Activated CD4-positive, alpha-beta T cell treated with anti-CD3 and anti-CD28 coated beads, Interleukin-10, Interleukin-2, amounts not matched to agents 100 ng/mL and 50 ng/mL, durations not matched to agents 16 hours and 8 hours (primary cell): ENCODE measurements at places on chromosomes 1 and 21.

GRCh38 chr1:242425232-242425631, 99.3 kb downstream of the PLD5 start:
- DNase-seq: peak; percentile 30

DNA sequence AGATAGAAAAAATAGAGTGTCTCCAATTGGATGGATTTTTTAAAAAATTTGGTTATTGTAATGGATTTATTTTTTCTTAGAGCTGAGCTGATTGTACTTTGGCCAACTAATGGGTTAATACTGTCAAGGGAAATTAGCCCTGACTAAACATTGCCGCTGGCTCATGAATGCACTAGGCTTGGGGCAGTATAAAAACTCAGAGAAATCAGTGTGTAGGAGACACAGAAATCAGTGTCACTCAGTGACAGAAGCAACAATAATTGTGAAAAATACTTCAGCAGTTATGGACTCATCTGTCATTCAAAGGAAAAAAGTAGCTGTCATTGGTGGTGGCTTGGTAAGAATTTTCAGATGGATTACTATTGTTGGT, at the start of gene KMO:
KMO (plus strand) TSS at position 217 of the 370 bp plus-strand sequence; CDS start at position 284, 67 bp downstream.
- DNase-seq: peak; percentile 11

DNA sequence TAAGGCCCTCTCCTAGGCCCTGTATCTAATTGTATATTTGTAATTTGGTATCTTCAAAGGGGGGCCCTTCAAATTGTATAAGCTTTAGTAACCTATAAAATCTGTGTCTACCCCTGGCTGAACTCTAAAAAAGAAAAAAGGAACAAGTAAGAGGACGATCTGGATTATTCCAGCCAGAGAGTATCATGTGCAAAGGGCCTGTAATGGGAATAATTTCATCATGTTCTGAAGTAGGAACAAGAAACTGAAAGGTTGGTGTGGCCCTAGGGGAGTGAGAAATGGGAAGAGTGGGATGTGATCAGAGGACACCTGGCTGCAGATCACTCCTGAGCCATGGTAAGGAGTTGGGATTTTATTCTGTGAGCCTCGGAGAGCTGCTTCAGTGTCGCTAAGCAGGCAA, 14.7 kb downstream of the PTAFR start:
- no peak for DNase-seq

DNA sequence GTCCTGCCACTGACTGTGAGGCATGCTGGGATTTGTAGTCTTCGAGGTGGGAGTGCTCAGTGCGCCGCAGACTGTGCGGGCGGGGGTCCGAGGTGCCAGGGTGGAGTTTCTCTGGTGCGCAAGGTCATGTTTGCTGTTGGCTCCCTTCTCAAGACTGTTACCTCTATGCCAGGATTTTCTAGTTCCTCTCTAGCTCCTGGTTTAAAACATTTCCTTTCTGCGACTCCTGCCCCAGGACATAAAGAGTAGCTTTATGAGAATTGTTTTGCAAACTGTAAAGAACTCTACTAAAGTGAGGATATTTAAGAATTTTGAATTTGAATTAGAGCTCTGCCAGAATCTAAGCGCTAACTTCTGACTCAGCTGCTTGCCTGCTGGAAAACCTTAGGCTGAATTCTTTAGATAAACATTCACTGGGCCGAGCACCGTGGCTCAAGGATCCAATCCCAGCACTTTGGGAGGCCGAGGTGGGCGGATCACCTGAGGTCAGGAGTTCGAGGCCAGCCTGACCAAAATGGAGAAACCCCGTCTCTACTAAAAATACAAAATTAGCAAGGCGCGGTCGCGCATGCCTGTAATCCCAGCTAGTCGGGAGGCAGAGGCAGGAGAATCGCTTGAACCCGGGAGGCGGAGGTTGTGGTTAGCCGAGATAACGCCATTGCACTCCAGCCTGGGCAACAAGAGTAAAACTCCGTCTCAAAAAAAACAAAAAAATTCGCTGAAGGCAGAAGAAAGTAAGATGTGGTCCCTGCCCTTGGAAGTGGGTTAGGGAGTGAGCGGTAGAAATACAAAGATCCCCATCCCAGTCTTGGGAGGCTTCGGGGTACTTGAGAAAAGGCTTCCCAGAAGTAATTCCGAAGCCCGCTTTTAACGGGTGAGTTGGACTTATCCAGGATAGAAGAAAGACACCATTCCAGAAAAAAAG, 992 bp upstream of the USP48 start:
- no peak for DNase-seq

DNA sequence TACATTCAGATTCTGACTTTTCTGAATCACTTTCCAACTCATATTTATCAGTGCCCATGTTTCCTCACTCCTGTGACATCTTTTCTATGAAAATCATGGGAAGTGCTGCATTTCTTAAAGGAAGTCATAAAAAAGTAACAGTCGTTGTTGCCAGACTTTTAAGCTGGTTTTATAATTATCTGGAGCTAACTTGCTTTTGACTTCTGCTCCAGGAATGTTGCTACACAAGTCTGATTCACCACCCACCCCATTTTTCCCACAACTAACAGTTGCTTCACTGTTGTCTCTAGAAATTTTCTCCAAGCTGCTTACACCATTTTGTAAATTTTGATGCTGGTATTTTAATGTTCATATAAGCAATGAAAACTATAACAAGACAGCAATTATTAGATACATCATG, 12.2 kb downstream of the FCRLB start:
- DNase-seq: no peak

DNA sequence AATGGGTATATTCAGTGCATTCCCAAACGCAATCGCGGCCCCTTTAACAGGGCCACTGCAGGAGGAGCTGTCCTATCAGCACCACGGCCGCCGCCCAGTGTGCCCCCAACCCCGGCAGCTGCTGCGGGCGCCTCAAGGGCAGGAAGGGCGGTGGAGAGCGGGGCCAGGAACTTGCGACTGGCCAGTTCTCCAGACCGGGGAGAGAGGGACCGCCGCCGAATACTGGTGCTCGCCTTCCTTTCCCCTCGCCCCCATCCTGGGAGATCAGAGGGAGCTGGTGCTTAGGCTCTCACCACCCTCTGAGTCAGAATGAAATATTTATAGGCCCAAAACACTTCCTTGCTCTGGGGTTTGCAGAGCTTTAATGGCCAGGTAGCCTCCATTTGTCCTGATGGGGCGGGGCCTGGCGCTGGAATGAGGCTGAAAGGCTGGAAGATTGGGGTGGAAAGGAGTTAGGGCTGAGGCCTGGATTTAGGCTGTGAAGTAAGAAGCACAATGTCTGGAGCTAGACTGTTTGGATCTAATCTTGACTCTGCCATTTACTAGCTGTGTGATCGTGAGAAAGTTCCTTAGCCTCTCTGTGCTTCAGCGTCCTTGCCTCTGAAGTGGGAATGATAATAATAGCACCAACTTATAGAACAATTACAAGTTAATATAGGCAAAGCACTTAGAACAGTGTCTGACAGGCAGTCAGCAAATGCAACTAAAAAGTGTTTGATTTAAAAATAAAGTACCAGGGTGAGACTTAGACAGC, 75.5 kb downstream of the NAV1 start:
- no peak for DNase-seq

DNA sequence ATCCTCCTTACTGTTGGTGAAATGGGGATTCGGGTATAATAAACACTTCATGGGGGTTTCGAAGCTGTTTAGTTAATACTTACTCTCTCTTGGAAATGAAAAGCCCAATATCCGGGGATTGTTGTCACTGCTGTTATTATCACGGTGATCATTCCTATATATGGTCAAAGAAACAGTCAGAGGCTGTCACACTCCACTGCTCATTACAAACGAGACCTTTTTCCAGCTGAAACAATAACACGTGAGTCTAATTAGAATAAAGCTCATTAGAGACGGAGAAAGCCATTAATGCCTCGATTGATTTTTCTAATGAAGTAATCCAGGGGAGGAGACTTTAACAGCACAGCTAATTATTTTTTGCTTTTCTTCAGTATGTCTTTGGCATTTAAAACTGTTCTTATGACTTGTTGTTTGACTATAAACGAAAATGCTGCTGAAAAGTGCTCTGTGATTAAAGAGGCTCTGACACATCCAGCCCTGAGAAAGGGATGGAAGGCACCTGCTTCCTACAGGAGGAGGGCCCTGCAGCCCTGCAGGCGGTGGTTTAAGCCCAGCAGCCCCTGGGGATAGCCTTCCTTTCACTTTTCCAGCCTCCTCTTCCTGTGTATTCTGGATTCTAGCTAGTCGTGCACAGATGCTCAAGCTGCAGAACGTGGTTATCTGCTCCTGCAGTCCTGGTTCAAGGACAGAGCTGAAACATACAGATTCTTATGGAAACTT, 143.6 kb downstream of the EDEM3 start:
- no peak for DNase-seq

GRCh38 chr1:59482986-59483385, 186.1 kb downstream of the FGGY start:
- DNase-seq: no peak

- DNase-seq: no peak
Observed at GRCh38 chr21:46028573-46029091, 47.1 kb downstream of the COL6A1 start.

- DNase-seq: no peak
Observed at GRCh38 chr21:41894511-41894910, 15.4 kb upstream of the PRDM15 start.

DNA sequence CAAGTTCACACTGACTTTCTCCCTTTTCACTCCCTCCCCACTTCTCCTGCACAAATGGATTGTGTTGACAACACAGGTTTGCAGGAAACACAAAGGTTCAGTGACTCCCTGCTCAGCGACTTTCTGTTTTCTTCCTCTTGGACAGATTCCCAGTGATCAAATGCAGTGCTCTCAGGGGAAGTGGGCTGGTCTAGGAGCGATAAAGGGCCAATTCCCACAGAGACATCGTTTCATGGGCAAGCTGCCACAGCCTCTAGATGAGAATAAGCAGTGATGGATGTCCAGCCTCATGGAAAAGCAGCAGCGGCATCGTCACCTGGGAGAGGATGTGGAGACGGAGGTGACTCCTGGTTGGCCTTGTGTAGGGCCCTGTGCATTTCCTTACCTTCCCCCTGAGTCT, 30.6 kb downstream of the FYB2 start:
- DNase-seq: no peak

DNA sequence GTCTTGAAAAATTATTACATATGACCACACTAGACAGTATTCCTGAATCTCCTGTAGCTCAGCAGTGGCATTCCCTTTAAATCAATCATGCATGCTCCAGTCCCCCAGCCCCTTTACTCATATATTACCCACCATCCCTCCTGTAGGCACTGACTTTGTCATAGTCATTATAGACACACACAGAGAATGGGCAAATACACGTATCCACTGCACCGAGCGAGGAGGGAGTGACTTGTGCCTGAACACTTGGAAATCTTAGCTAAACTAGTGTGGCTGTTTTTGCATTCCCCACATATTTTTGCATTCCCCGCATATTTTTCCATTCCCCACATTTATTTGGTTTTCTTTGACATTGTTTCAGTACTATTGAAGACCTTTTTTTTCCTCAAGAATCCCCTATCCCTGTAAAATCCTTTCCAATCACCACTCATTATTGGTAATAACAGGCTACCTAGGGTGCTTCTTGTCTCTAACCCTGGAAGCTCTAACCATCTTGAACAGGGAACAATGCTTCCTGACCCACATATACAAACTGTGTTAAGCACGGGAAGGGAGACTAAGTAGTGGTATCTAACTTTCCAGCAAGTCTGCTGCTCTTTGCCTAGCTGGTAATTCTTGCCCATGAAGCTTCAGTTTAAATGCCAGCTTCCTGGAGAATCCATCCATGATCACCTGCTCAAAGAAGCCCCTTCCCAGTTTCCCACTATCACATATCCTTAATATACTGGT, 534.4 kb upstream of the CAMK1G start:
- no peak for DNase-seq

- DNase-seq: no peak
Observed at GRCh38 chr1:20682571-20683236, 21.5 kb upstream of the DDOST start.

DNA sequence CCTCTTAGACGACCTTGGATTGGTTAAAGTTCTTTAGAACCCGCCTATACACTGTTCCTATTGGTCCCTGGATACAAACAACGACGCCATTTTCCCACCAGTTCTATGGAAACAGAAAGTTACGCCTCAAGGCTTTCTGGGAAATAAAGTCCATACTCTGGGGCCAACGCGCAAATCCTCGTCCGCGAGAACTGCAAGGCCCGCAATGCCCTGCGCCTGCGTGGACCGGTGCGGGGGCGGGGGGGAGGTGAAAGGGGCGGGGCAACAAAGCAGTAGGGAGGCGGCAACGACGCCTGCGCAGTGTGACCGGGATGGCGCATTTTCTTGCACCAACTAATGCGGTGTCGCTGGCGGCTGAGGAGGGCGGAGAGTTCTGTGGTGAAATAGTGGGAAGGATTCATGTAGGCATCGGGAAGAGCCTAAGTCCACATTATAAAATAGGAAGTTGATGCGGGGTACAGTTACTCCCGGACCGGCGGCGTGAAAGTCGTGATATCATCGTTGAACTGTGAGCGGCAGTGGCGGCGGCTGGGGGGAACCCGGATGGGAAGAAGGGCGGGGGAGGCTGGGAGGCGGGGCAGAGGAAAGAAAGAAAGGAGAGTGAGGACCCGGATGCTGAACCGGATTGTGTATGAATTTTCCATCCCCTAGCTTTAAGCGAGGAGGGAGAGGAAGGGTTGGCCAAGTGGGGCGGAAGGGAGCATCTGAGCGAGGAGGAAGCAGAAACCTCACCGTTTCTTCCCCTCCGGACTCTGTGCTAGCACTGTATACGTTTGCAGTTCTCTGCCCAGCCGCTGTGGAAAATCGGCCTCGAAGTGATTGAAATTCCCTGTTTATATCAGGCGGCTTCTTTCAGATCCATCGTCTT, at the start of gene GGPS1:
GGPS1 (plus strand) TSS at position 300 of the 868 bp plus-strand sequence. CDS start 6,695 bp downstream, outside the sequence.
- DNase-seq: peak; percentile 99

- no peak for DNase-seq
Observed at GRCh38 chr21:43923391-43923790, 58.4 kb downstream of the AGPAT3 start.

- no peak for DNase-seq
Observed at GRCh38 chr1:55276671-55277376, 61.7 kb upstream of the USP24 start.

- DNase-seq: no peak
Observed at GRCh38 chr1:94551449-94551848, 9.9 kb upstream of the F3 start.

DNA sequence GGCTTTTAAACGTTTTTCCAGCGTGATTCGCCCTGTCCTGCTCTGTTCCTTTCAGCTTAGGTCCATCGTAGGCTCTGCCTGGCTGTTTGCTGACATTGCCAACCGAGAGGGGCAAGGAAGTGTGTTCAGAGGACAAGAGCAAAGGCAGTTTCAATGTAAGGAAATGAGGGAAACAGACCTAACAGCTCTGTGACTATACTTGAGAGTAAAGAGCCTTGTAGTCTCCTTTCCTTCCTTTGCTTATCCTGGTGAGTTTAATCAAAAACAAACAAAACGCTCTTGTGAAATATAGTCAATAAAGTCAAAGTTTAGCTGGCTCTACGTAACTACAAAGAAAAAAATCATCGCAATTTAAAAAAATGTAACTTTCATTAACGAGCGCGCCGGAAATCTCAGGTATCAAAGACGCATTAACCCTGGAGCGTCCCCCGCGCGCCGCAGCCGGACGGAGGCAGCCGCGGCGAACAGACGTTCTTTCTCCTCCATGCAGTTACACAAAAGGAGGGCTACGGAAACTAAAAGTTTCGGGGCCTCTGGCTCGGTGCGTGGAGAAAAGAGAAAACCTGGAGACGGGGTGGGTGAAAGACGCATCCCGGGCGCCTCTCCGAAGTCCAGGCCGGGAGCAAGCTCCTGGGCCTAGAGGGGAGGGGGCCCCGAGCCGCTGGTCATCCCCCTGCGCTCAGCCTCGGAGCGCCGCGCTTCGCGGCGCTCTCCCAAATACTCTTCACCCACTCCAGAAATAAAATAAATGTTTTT, 617 bp upstream of the ADGRL2 start:
- no peak for DNase-seq

- DNase-seq: no peak
Observed at GRCh38 chr1:21355956-21356355, 65.7 kb upstream of the ECE1 start.
